ENCODE measurements at places on chromosomes 11 and 22.

GRCh38 chr22:37621352-37621860, 12.8 kb downstream of the GGA1 start:
- no peak for DNase-seq

DNA sequence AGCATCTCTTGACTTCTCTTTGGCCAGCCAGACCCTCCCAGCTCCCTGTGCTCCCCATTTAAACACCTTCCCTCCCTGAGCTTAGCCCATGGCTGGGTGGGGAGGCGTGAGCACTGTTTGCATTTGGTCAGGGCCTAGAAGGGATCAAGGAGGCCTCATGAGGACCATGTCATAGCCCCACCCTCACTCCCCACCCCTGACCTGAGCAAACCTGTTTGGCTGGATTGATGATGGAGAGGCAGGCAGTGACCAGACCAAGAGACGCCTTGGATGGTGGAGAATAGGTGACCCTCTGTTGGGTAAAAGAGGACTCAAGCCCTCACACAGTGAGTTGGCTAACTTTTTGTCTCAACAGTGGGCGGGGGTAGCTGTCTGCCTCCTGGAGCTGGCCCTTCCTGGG, 49.9 kb downstream of the ST3GAL4 start:
- no peak for DNase-seq

- no peak for DNase-seq
Observed at GRCh38 chr11:2251138-2251537, 19.2 kb downstream of the ASCL2 start.

DNA sequence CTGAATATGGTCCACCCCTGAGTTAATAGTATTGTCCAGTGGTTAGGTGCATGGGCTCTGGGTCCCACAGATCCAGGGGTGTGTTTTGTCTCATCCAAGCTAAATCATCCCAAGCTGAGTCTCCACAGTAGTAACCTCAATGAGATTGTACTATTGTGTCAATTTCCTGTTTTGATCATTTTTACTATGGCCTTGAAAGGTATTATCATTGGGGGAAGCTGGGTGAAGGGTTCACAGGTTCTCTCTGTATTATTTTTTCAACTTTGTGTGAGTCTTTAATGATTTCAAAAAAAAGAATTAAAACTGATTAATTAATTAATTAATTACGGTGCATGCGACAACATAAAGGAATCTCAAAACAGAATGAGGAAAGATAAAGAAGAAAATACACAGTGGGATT, 266.1 kb downstream of the MN1 start:
- no peak for DNase-seq

GRCh38 chr22:31533374-31533773, 37.0 kb downstream of the SFI1 start:
- DNase-seq: no peak

GRCh38 chr11:113277907-113278306, 36.5 kb upstream of the TTC12 start:
- DNase-seq: no peak

DNA sequence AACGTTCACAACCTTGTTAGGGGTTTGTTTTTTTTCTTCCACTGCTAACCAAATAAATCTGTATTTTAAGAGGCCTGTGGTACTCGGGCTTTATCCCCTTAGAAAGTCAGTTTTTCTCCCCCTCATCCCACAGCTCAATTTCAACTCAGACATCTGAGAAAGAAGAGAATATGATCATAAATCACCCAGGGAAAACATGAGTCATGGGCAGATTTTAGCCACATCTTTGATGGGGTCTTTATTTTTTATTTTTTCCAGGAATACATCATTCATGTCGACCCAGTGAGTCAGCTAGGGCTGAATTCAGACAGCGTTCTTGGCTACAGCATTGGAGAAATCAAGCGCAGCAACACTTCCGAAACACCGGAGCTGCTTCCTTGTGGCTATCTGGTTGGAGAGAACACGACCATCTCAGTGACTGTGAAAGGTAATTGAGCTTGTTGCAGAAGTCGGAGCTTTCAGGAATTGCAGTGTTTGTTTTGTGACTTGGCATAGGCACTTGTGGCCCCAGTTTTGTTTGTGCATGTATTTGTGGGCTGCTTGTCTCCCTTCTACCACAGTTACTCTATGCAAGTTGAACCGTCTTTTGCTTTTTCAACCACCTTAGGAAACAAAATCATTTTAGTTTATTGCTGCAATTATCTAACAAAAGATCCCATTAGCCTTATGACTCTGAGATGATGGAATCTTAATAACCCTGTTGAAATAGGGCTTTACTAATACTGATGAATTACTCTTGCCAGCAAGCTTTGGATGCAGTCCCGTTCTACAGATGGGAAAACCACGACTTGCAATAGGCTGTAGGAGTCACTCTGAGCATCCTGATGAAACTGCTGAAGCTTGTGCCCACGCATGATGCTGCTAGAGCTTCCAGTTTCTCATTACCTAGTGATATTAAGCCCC, 62.7 kb downstream of the DBX1 start:
- DNase-seq: peak; percentile 50

DNA sequence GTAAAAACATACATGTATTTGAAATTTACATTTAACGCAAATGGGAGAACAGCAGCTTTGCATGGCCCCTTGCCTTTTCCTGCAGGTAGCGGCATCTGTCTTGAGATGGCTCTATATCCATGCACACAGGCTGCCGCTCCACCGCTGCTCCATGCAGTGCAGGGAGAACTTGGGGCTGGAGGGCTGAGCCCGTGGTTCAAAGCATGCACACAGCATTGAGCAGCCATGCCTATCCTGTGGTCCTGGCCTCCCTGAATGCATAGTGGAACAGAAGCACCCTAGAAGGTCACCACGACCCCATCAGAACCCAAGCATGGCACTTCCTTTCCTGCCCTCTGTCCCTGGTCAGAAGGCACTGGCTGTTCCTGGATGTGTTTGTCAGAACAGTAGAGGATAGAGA, 35.0 kb upstream of the TP53I11 start:
- DNase-seq: no peak

DNA sequence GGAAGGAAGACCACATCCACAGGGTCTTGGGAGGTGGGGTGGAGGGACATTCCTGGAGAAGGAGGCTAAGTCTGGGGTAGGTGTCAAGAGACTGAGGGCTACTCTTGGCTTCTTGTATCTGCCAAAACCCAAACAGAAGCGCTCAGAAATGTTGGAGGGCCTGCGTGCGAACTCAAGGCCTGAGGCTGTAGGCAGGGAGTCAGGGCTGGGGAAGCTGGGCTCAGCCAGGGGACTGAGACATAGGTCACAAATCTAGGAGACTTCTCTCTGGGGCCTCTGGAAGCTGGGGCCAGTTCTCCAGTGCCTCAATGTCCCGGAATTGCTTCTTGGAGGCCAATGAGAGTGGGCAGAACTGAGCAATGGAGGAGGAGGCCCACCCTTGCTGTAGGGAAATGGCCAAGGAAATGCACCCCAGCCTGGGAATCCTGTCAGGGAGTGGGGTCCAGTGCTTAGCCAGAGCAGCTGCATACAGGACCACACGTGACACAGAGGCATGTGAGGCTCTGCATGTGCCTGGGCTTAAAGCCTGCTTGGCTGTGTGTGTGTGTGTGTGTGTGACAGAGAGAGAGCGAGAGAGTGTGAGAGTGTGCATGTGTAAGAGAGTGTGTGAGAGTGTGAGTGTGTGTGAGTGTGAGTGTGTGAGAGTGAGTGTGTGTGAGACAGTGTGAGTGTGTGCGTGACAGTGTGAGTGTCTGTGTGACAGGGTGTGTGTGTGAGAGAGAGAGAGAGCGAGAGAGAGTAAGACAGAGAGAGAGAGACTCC, 141.3 kb downstream of the ST3GAL4 start:
- DNase-seq: no peak

Data from OCI-M1 (cell line).